Osteoblast (primary cell): ENCODE measurements at places on chromosomes 1 and 21. TPM values are rescaled to one million over a fixed set of nuclear protein-coding genes. Genes with fewer than 3 reads are reported as not detected.

DNA sequence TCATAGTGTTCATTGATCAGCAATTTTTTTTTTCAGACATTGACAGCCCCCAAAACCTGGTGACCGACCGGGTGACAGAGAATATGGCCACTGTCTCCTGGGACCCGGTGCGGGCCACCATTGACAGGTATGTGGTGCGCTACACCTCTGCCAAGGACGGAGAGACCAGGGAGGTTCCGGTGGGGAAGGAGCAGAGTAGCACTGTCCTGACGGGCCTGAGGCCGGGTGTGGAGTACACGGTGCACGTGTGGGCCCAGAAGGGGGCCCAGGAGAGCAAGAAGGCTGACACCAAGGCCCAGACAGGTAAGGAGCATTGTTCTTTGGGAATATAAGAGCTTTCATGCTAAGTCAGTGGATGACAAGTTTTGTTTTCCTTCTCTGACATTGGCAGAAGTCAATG is 49.3 kb downstream of the TNN start:
- peak; percentile 34 for DNase-seq

DNA sequence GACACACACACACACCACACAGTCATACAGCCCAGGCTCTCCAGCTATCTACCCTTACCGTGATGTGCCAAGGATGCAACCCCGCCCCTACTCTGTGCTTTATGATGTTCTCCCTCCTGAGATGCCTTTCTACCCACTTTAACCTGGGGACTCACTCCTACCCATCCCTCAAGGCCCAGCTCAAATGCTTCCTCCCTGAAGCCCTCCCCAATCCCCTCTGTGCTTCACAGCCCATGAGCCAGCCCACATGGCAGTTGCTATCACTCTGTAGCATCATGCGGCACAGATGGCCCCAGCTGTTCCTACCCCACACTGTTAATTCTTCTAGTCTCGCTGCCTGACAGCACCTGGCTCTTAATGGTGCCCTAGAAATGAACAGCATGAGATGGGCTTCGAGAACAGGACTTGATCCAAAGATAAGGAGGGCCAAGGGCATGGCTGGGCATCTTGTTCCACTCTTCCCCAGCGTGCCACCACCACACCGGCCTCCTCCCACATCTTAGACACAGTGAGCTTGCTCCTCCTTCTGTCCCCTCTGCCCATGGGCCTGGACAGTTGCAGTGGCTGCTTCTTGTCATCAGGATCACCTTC is 109.8 kb downstream of the GLIS1 start:
- peak; percentile 30 for DNase-seq

DNA sequence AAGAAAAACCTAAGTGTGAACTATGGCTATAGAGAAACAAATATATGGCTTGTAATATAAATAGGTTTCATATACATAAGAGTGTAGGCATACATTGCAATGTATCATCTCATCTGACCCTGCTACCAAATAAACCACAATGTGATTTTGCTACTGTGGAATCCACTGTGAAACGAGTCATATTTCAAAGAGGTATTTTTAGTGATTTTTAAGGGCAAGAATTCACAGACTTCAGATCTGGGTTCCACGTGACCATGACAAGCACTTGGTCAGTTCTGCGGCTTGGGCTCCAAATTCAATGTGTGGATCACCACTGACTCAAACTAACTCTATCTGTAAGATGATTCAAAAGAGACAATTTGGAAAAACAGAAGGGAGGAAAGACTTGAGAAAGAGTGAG is 147.0 kb upstream of the ERG start:
- DNase-seq, result peak; percentile 89

Gene GJA5
- total RNA-seq, result 0.29 TPM in 1 of 2 replicates, not detected in the other

- peak; percentile 68 for DNase-seq
These were observed 926 bp upstream of the ATP1B1 start for GRCh38 chr1:169105434-169106094.

Gene ANKRD13C
- total RNA-seq, result 36.2 and 39.1 TPM in 2 replicates

- peak; percentile 60 for DNase-seq
These were observed 12.9 kb downstream of the ATP1B1 start for GRCh38 chr1:169119405-169119804.

Gene CRNN
- total RNA-seq, result not detected in 2 replicates

Gene RRP1
- total RNA-seq, result 16.5 and 18.5 TPM in 2 replicates

GRCh38 chr1:64471218-64472039 is 1.5 kb downstream of the CACHD1 start:
- DNase-seq, result peak; percentile 94

Gene CELA3B
- not detected in 2 replicates for total RNA-seq

Gene OR2AK2
- not detected in 2 replicates for total RNA-seq
